ENCODE measurements at places on chromosomes 6 and 20.
A peak's percentile ranks its signal among the peaks of the same experiment; 100 is the strongest.

- DNase-seq: no peak
Observed at GRCh38 chr6:15267221-15267620, 21.4 kb downstream of the JARID2 start.

DNA sequence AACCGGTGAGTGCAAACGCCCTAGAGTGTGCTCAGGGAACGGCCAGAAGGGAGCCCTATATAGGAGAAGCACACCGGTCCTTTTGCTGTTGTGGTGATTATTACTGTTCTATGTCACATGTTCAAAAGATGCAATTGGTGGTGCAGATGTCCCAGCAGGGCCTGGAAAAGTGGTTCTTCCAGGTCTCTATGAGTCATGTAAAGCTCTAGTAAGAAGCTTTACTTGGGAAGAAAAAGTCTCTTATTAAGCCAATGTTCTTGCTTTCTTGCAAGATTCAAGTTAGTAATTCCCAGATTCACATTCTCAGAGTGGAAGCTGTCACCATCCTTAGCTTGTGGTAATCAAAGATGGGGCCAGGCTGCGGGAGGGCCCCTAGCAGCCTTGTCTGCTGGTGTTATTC is 23.3 kb downstream of the EDN3 start:
- DNase-seq: no peak

- DNase-seq: no peak
Observed at GRCh38 chr6:135439549-135439948, 58.0 kb downstream of the AHI1 start.

GRCh38 chr6:155404937-155405336 is 50.7 kb downstream of the NOX3 start:
- no peak for DNase-seq

DNA sequence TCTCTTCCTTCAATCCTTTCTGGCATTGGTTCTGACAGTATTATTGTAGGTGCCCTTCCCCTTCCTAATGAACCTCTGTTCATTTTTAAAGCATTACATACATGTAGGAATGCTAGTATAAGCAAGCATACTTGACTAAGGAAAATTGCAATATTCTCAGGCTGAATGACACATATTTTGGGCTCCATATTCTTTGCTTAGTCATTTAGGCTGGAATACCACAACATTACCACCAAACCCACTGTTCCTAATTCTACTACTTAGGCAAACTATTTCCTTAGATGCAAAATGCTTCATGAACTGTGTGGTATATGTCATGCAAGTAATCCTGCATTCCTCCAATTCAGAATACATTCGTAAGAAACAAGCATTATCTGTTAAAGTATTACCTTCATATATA is 113.9 kb downstream of the PRDM1 start:
- peak; percentile 97 for DNase-seq

- DNase-seq: peak; percentile 30
Observed at GRCh38 chr6:42819803-42820511, 38.1 kb downstream of the BICRAL start.

GRCh38 chr6:2063547-2063946 is 181.9 kb downstream of the GMDS start:
- DNase-seq: no peak

DNA sequence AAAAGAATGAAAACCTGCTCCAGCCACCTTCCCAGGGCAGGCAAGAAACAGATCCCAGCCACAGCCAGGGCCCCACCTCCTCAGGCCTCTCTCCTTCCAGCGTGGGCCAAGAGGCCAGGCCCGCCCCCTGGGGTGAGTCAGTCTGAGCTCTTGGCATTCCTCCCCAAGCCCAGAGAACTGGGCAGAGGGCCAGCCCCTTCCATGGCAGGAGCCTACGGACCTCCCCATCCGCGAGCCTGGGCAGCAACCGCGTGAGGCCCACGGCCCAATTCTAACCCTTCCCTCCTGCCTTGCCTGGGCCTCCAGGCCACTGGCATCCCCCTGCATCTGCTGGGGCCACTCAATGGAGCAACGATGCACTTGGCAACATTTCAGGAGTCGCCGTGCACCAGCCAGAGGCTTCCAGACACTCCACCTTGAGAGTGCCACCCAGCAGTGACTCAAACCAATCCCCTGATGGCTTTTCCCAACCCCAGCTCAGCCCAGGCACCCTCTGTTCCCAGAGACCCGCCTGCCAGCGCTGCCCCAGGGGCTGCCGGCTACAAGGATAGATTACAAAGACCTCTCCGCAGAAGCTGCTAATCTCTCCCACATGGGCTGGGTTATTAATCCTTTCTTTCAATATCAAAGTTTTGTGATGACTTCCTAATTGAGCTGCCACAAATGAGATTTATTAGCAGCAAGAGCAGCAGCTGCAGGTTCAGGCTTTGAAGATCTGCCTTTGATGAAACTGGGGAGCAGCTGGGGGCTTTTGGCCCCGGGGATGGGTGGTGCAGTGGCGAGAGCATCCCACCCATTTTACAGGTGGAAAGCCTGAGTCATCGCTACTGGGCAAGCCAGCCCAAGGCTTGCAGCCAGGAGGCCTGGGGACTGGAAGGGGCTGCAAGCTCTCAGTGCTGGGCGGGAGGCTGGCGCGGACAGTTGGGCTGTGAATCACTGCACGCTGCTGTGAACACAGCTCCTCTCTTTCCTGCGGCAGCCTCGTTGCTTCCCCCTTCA is 85.7 kb downstream of the NFATC2 start:
- DNase-seq: peak; percentile 97

- DNase-seq: peak; percentile 5
Observed at GRCh38 chr6:170575250-170575649, 9.2 kb downstream of the PDCD2 start.

GRCh38 chr20:41984031-41984430 is 365.9 kb upstream of the CHD6 start:
- no peak for DNase-seq

DNA sequence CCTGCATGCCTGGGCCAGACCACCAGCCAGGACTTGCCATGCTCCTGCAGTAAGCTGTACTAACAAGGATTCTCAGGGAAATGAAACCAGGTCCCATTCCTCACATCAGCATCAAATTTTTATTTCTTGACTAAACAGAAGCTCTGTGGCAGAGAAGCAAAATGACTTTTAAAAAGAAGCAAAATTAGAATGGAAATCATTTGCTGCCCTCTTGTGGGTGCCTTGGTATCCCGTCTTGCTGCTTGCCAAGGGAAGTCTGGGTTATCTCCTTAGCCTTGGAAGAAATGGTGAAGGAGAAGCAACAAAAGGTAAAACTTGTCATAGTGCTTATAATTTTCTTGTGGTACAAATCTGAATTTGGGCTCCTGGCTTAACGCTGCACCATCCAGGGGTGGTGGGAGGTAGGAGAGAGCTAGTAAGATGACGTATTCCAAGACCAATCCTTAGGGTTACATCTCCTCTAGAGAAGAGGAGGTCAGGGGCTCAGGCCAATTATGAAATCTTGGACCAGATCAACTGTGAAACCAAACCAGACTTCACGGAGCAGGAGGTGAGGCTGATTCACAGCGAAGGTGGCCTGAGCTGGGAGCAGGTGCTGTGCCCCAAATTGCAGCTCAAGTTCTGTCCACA is 107.5 kb downstream of the FAXC start:
- DNase-seq: peak; percentile 30

DNA sequence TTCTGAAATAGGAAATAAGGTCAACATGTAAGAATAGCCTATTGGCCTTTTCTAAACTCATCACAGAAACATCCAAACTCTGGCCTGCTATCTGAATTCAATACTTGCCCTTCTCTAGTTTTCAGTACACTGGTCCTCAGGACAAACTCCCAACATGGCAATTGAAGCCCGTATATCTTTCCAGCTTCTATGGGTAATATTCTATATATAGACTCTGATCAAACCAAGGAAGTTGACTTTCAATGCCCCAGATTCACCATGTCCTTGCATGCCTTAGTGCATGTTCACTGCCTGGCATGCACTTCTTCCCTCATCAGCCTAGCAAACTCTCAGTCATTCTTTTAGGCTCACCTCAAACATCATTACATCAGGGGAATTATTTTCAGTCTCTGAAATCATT is 73.2 kb downstream of the RSPO3 start:
- peak; percentile 66 for DNase-seq

DNA sequence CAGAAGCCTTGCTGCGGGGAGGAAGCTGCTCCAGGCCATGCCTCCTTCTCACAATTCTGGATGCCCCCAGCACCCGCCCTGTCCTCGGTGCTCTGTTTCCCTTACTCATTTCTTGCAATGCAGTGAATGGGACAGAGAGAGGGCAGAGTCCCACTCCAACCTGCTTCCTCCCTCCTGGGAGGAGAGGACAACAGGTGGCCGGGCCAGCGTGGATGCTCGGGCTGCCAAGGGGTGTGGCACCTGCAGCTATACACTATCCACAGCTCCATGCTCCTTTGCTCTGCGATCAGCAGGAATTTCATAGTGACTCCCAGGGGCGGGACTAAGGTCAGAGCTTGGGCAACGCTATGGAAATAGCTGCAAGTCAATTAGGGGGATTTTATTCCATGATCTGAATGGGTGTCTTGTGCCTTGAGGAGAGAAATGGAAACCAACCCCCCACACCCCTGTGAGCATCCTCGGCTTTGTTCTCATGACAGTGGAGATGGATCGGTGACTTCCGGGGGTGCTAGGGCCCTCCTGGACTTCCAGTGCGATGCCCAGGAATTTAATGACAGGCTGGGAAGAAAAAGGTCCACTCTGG is 192.5 kb downstream of the MYLK4 start:
- DNase-seq: no peak

DNA sequence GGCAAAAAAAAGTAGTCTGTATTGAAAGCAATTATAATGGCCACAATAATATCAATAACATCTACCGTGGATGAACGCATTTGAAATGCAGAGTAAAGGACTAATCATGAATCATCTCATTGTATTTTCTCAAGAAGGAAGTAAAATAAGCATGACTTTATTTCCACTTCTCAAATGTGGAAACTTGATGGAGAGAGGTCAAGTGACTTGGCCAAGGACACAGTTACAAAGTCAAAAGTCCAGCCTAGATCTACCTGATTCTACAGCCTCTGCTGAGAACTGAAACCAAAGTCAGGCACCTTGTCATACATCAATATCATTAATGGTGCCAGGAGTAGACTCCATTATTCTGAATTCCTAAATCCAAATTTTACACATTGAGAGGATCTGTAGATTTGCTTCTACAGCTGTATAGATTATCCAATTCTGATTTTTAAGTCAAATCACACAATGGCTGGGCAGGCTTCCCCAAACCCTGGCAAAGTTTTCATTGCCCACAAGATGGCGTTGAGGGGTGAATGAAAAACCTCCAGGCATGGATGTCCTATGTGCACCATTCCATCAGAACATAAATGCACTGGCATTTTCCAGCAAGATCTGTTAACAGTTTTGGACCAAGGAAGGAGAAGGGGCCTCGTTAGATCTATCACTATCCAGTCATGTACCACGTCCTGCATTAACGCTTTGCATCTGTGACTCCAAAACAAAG is 423.1 kb downstream of the MAFB start:
- peak; percentile 37 for DNase-seq

GRCh38 chr6:110083875-110084585 is 95.4 kb downstream of the WASF1 start:
- DNase-seq: no peak

DNA sequence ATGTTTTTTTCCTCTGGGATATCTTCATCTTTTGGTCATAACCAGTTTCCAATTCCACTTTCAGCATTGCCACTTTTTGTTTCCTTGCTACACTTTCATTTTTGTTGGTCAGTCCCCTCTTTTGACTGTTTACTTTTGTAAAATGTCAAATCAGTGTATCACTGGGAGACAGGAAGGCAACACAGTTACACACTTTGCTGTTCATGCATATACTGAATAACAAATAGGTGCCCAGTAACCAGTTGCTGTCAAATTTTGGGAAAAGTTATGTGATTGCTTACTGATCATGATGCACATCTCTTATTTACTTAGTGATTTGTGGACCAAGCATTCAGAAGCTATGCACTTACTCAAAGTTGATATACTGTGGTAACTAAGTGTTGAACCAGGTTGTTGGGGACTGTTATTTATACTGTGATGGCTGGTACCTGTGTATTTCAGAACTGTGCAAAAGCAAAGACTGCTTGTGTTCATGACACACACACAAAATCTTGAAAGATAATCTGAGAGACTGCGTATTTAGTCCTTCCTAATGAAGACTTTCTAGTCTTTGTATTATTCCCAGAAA is 41.0 kb downstream of the ZNF292 start:
- peak; percentile 8 for DNase-seq

GRCh38 chr20:62117658-62118057 is 4.6 kb upstream of the LSM14B start:
- no peak for DNase-seq

DNA sequence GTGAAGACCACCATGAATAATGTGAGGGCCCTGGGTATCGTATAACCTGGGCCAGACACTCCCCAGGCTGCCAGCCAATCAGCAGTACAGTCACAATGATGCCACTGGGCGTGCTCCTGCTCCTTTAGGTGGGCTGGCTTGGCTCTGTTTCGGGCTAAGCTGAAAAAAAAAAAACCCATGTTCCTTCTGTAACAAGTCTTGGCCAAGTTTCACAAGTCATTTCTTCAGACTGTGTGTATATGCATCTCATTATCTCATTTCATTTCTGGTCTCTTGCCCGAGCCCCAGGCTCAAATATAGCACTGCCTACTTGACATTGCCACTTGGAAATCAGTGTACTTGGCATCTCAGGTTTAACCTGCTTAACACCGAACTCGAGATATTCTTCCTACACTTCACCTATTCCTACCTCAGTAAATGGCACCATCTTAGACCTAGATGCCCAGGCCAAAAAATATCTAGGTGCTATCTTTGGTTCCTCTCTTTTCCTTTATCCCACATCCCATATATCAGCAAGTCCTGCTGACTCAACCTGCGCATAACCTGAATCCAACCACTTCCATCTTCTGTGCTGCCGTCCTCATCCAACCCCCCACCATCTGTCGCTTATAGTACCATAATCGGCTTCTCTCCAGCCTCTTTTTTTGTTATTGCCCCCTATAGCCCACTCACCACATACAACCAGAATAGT is 1.8 kb downstream of the UQCC2 start:
- DNase-seq: no peak

GRCh38 chr6:35833536-35833935 is 28.4 kb downstream of the LHFPL5 start:
- peak; percentile 23 for DNase-seq

- no peak for DNase-seq
Observed at GRCh38 chr6:120584111-120584760, 750.0 kb downstream of the TBC1D32 start.

- no peak for DNase-seq
Observed at GRCh38 chr6:43937236-43938177, 167.5 kb downstream of the VEGFA start.

GRCh38 chr20:47704746-47705496 is 80.4 kb downstream of the SULF2 start:
- peak; percentile 48 for DNase-seq

DNA sequence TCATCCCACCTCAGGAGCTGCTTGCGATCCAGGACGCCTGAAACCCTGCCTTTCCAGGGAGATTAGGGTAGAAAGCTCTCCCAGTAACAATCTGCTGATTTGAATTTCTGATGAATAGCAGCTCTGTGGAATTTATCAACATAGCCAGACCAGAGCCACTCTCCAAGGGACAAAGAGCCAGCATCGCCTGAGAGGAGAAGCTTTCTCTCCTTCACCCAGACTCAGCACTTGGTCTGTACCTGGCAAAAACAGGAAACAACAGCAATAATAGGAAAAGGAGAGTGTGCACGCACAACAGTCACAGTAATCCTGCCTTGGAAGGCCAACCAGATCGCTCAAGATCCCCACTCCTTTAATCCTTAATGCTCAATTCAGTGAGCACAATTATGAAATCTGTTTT is 22.3 kb upstream of the ROS1 start:
- DNase-seq: peak; percentile 25

Data from EH (cell line).